Thymus (tissue), 14 donors: ENCODE measurements at places on chromosomes 1 and 21.

GRCh38 chr1:38190983-38191382 lies 144.4 kb upstream of the POU3F1 start:
- DNase-seq: no peak

- DNase-seq: no peak
Measured at GRCh38 chr1:40185951-40186864, 25.0 kb downstream of the RLF start.

- DNase-seq: peak; percentile 87
Measured at GRCh38 chr21:45615145-45615711, 28.3 kb upstream of the PCBP3 start.

DNA sequence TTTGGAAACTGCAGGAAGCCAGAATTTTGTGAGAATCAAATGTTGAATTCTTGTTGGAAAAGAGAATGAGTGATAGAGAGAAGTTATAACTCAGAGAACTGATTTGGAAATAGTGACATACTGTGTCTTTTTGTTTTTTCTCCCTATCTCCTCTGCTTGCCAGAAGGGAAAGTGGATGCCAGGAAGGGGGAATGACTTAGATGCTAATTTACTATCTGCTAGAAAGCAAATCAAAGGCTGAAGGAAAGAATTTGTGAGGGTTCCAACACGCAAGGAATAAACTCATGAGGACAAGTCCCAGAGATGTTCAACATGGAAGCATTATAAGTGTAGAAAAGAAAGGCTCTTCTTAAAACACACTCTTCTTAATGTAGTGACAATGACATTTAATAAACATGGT lies 20.5 kb upstream of the LRRC39 start:
- no peak for DNase-seq

- no peak for DNase-seq
Measured at GRCh38 chr1:186978596-186979556, 150.1 kb downstream of the PLA2G4A start.

DNA sequence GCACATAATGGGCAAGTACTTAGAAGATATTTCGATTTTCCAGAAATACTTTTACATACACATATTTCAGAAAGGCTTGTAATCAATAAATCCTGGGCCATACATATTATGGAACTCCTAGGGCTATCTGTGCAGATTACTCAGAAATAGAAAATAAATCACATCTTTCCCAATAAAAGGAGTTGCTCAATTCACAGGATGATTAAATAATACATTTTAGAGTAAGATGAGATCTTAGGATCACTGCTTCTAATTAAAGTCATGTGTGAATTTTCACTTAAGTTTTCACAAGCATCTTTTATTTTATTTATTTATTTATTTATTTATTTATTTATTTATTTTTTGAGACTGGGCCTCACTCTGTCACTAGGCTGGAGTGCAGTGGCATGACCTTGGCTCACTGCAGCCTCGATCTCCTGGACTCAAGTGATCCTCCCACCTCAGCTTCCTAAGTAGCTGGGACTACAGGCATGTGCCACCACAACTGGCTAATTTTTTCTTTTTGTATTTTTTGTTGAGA lies 144.2 kb downstream of the HIVEP3 start:
- no peak for DNase-seq

DNA sequence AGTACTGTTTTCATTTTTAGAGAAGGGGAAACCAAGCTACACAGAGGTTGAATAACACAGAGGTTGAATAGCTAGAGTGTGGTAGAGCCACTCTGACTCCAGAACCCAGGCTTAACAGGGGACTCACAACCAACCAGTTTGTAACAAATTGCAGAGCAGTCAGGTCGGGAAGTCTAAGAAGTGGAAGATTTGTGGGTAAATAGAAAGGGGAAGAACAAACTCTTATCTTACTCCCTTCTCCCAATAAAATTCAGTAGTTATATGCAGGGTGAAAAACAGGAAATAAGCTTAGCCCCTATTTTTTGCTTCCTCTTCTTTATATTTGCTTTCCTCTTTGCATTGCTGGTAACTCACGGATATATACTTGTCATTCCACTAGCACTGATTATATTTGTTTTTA lies 23.2 kb downstream of the CDC42 start:
- no peak for DNase-seq

- no peak for DNase-seq
Measured at GRCh38 chr1:159821171-159821867, 5.4 kb upstream of the SLAMF8 start.

- DNase-seq: no peak
Measured at GRCh38 chr1:156344409-156344808, 6.1 kb downstream of the TSACC start.

- no peak for DNase-seq
Measured at GRCh38 chr21:42975886-42976608, 1.7 kb downstream of the PKNOX1 start.

DNA sequence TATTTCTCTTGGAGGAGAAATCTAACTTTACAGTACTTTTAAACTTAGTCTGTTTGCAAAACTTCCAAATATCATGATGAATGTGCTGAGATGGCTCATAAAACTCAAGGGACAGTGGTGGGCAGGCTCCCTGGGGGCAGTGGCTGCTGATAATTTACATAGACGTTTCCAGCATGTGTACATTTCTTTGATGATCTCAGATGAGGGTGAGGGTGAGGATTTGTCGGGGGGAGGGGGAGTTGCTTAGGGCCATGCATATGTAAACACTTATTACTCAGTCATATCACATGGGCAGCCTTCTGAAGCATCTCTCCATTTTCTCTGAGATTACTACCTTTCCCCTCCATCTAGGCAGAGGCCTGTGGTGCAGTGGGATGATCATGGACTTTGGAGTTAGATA lies 152.9 kb upstream of the HMGB4 start:
- no peak for DNase-seq

- DNase-seq: no peak
Measured at GRCh38 chr1:165564561-165564960, 20.8 kb downstream of the LRRC52 start.

GRCh38 chr1:49111931-49112330 lies 335.2 kb upstream of the BEND5 start:
- DNase-seq: no peak

DNA sequence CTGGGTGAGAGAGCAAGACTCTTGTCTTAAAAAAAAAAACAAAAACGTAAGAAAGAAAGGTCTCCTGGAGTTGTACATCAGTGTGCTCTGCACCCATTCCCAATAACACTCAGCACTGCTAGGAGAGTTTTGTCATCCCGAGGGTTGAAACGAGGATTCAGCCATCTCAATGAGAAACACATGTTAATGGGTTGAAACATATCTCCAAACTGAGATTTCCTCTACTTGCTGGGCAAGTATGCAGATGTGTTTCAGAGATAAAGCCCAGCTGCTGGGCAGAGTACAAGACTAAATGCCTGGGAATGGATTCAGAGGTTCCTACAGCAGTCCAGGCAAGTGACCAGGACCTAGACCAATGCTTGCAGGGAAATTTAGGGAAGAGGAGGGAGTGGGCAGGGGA lies 2.6 kb upstream of the MFN2 start:
- no peak for DNase-seq

DNA sequence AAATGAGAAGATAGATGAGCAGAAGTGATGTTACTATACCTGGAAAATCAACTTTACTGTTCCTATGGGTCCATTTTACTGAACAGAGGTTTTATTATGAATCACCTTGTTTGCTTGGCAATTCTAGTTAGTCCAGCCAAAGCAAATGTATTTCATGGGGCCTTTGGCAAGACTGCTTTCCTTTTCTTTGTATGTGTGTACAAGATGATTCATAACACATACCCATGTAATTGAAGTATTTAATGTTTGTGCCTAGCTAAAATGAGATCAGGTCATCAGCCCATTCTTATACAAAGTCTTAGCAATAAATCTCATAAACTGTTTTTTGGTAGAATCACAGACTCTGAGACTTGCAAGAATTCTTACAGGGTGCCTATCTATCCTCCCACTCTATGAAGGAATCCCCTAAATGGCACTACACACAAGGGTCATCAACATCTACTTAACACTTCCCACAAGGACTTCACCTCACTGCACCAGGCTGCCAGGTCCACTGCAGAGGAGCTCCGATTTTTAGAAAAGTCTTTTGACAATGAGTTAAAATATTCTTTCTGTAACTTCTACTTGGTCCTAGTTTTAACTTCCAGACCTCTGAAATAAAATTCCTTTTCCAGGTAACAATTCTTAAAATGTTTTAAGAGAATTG lies 58.5 kb downstream of the LPAR3 start:
- no peak for DNase-seq

DNA sequence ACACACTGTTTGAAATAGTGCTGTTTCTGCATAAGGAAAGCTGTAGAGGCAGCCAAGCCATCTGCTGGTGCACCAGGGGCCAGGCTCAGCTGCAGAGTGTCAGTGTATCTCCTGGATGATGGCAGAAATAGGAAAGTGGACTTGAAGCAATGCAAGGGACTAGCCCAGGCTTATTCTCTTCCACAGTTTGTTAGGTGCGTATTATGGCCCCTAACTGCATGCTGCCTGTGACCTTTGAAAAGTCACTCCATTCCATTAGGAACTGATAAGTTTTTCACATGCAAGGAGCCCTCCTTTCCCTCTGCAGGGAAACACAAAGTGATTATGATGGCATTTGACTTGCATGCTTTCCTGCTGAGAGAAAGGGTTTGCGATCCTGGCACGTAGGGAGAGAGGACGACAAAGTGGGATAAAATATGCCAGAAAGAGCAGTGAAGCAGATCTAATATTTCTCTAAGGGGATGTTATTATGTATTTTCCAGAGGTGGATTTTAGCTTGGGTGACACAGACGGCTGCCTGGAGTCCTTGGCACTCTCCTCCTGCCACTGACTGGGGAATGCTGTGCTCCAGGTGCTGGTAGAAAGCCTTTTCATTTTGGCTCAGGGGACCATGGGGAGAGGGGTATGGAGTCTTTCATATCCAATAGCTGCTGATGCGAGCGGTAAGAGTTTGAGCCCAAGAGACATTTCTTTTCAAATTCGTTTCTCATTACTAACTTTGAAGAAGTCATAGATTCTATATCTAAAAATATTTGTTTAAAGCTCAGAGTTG lies 402.1 kb upstream of the B3GALT2 start:
- DNase-seq: no peak

DNA sequence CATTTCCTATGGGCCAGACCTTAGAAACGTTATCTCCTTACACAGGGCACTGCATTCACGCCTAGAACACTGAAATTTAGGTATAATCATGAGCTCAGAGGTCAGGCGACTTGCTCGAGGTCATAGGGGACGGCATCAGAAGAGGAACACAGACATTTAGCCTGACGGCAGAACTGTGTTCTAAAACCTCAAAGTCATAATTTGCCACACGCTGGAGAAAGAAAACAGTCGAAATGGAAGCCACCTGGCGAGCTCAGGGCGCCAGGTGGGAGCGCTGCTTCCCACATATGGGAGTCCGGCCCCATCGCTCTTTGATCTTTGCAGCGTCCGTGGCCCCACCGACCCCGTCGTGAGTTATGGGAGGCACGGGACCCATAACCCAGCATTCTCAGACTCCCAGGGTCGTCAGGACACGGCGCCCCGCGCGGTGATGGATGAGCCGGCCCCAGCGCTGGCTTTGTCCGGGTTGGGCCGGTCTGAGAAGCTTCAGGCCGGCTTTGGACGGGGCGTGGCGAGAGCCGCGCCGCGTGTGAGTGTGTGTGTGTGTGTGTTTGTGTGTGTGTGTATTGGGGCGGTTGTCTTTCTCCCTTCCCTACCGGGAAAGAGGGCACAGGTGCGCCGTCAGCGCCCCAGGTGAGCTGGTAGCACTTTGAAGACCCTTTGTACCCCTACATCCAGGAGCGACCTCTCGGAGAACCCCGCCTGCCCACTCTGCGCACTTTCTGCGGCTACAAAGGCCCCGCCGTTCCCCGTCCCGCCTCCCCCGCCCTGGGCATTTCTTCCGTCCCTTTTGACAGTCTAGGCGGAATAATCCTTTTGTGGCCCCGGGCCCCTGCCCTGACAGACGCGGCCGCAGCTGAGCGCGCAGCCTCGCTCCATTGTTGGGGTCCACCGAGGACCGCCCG lies 861 bp upstream of the DRAXIN start:
- no peak for DNase-seq

DNA sequence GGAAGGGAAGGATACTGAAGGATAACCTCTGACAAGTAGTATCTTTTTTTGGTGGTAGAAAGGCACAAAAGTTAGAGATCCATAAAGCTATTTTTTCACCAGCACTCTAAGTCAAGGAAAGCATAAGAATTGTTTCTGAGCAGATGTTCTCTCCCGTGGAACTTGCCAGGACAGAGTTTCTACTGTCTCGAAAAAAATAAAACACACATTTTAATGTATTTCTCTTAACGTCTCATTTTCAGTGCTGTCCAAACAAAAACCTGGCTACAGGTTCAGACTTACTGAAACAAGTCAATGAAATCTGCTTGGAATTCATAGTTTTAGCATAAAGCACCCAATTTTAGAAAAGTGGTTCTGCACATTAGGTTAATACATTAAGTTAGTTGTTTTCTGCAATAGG lies 338.3 kb downstream of the LTN1 start:
- DNase-seq: no peak

- DNase-seq: no peak
Measured at GRCh38 chr1:152118915-152119314, 3.7 kb upstream of the TCHH start.

DNA sequence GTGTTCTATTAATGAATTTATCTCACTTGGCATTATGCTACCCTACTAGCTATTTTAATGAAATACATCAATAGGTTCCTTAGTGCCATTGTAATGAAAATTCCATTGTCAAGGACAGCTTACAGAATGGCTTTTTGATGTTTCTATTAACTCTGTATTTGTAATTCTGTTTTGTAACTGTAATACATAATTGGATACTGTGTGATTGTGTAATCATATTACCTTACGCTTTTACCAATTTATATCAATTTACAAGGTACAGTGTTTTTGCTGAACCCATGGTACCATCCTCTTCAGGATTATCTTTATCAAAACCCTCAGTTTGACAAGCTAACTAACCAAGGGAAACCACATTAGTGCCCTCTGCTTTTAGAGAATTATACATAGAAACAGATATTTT lies 277.9 kb downstream of the LRRC7 start:
- no peak for DNase-seq

- no peak for DNase-seq
Measured at GRCh38 chr1:151492120-151492519, 19.1 kb upstream of the CGN start.

DNA sequence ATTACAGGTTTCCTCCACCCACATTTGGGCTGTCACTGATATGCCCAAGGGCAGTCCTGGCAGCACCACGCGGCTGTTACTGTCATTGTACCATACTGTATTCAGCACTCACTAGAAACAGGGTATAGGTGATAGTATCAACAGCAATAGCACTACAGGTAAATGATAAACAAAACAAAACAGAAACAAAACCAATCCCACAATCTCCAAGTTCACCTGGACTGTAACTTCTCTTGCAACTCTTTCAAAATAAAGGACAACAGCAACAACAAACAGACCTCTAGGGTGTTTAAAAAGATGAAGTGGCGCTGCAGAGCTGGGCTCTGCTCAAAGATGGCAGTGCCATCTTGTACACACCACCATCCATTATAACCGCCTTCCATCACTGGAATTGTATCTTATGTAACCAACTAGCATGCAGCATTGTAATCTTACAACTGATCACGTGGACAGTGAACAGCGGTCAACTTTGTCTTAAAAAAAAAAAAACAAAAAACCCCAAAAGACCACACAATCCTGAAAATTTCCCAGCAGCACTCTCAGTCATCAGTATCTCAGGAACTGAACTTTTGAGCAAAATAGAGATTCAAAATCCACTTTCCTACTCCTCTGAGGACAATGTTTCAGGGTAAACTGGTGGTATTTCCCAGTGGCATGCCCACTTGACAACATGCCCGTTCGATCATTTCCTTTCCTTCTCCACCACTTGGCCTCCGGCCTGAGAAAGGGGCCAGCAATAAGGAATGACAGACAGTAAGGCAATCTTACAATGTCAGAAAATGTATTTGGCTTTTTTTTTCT lies 3.8 kb downstream of the IRF2BP2 start:
- peak; percentile 74 for DNase-seq
